ENCODE measurements at places on chromosomes 13 and 19.

DNA sequence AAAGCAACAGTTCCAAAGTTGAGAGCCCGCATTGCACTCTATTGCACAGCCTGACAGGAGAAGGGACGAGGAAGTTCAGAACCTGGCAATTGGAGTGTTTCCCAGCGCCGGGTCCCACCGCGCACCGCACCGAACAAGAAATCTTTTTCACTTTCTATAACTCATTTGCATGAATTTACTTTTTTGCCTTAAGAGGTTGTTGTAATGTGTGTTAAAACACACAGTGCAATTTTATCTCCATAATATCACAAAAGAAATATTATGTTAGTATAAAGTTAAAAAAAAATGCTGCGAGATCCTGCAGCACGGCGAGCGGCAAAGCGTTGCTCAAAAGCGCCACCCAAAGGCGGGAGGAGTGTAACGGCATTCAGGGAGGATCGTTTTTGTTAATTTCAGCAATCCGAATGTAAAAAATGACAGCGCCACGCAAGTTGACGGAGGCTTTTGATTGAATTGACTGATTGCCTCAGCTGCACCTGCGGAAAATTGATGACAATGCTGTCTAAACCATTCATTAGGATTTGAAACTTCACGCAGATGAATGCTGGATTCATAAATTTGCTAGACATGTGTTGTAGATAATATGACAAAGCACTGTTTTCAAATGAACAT, 303.6 kb upstream of the ZNF507 start:
- peak; percentile 12 for DNase-seq

DNA sequence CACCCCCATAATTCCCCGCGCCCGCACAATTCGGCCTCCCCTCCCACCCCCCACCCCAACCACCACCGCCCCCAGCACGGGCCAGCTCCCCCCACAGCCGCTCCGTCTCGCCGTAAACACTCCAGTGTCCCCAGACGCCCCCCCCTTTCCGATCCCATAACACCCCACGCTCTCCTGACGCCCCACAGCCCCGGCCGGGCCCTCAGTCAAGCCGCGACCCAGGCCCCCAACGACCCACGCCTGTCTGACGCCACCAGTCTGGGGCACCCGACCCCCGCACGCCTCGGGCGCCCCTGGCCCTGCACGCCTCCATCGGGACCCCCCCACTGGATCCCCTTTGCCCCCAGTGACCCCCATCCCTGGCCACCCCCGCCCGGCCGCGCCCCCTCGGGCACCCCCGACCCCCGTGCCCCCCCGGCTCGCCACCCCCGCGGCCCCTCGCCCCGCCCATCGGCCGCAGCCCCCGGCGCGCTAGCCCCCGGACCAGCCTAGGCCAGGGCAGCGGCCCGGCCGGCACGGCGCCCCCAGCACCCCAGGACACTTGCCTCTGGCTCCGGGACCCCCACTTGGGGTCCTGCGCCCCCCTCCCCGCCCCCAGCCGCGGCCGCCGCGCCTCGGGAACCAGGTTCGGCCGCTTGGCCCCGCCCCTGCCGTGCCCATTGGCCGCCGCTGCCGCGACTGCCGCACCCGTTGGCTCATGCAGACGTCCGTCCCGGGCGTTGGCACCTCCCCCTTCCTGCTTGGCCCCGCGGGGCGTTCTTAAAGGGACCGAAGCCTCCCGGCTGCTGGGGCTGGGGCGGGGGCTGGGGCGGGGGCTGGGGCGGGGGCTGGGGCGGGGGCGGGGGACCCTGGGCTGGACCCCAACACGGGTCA, at the start of gene FKBP8:
Gene FKBP8, minus strand, starts transcription at position 633 of the 873 bp plus-strand sequence. CDS start 1,603 bp downstream, outside the sequence.
- DNase-seq = peak; percentile 78

DNA sequence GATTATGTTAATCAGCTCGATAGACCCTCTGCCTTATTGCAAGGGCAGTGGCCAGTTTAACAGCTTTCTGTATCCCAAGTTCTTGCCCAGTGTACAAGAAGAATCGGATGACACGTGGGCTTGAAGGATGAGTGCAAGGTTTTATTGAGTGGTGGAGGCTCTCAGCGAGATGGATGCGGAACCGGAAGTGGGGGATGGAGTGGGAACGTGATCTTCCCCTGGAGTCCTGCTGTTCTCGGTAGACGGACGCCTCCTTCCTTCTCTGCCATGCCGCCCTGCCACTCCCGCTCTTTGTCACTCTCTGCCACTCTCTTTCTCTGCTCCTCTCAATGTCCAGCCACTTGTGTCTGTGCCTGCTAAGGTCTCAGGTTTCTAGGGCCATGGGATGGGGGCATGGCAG, 21.0 kb downstream of the RFXAP start:
- DNase-seq = no peak

- DNase-seq = no peak
Observed at GRCh38 chr19:39144290-39145071, 18.9 kb downstream of the PAK4 start.

- DNase-seq = no peak
Observed at GRCh38 chr13:103945836-103946235, 879.6 kb upstream of the SLC10A2 start.

DNA sequence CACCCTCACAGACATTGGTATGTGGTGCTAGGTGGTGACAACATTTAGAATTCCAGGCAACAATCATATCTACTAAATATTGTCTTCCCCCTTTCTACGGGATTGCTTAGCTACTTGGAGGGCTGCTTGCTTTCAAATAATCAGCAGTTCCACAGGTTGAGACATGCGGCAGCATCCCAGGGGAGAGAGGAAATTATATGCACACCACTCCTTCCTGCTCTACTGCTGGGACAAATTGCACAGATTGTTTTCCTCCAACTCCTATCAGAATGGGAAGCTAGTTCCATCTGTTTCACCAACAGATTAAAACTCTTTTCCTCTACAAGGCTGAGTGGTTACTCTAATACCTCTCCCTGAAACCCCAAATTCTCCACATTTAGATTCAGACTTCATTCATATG, 275.4 kb downstream of the DNAJC15 start:
- DNase-seq = peak; percentile 84

GRCh38 chr13:21031594-21032275, 29.7 kb downstream of the LATS2 start:
- DNase-seq = no peak

DNA sequence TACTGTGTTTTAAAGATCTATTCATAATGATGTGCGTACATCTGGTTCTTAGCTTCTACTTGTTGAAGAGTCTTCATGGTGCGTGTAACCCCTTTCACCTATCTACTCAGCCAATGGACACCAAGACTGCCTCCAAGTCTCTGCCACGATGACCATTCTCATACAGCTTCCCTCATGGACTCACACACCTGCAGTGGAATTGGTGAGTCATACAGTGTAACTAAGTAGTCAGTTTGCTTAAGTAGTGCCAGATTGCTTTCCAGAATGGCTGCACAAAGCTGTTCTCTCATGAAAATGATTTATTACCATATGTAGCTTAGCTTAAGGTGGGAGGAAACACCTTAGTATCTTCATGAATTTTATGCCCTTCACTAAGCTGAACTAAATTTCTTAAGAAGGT, 112.3 kb downstream of the AKAP11 start:
- DNase-seq = no peak

DNA sequence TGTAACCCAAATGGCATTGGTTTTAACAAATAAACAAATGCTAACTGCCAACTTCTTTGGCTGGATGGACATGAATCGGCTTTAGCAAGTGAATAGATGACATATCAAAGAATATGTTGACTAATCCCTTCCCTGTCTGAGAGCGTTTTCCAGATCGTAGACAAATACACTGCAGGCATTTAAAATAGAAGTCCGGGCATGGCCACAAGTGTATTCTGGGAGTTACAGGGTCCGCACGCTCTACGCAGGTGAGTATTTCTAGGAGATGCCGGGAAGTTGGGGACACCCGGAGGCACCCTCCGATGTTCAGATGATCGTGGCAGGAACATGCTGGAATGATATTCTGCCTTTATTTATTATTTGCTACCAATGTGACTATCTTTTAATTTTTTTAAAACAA, 53.2 kb upstream of the ZNF536 start:
- DNase-seq = no peak

GRCh38 chr13:51895906-51896888, 34.4 kb downstream of the CCDC70 start:
- DNase-seq = peak; percentile 13

DNA sequence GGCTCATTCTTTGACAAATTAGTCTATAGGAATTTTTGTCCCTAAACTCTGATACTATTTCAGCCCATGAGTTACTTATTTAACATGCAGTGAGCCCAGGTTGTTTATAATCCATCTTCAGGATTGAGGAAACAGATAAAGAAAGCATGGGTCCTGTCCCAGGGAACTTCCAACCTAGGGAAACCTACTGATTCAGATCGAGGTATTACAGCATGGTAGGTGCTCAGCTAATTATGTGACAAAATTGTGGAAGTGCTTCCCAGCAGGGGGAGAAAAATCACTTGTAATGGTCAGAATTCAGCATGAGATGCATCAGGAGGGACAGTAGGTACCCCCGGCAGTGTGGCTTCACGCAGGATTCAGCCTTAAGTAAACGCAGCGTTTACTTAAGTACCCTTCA, 171.3 kb downstream of the NUFIP1 start:
- no peak for DNase-seq

- no peak for DNase-seq
Observed at GRCh38 chr13:100478107-100478809, 110.3 kb downstream of the GGACT start.

- DNase-seq = no peak
Observed at GRCh38 chr19:44598355-44598754, 15.0 kb upstream of the IGSF23 start.

DNA sequence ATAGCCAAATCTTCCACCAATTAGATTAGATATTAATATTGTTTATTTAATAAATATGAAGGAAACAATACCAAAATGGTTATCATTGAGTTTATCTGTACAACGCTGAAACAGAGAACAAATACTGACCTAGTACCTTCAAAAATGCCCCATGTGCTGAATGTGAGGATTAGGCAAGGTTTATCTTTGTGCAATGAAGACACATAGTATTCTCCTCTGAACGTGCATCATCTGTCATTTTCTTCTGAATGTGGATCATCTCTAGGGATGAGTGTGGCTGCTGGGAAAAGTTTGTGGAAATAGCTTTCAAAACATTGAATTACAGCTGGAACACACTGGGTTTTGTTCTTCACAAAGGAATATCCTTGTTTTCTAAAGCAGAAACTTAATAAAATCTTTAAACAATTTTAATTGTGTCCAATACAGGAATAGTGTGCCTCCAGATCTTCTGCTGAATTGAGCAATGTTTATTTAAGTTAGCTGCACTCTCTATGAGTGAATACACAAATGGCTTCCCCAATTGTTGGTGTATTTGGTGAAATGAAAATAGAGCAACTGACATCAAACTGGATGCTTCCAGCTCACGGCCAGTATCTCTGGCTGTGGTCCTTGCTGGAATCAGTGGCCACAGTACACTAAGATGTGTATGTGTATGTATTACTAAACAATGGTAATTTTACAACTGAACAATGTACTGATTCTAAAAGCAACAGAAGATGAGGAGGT, 6.7 kb downstream of the COL4A1 start:
- DNase-seq = no peak

DNA sequence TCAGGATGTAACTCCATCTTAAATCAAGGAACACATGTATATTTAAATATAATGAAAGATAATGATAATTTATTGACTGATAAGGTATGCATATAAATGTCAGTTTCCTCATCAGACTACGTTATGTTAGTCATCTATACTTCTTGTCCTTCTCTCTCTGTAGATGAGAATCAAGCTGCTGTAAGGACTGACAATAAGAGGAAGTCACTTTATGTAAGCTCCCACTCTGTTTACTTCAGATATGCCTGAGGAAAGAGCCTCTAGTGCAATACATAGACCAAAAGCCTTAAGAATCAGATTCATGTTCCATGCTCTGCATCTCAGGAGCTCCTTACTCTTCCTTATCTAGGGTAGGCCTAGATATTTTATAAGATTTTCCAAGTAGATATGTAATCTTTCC, 9.6 kb upstream of the SLITRK6 start:
- no peak for DNase-seq

DNA sequence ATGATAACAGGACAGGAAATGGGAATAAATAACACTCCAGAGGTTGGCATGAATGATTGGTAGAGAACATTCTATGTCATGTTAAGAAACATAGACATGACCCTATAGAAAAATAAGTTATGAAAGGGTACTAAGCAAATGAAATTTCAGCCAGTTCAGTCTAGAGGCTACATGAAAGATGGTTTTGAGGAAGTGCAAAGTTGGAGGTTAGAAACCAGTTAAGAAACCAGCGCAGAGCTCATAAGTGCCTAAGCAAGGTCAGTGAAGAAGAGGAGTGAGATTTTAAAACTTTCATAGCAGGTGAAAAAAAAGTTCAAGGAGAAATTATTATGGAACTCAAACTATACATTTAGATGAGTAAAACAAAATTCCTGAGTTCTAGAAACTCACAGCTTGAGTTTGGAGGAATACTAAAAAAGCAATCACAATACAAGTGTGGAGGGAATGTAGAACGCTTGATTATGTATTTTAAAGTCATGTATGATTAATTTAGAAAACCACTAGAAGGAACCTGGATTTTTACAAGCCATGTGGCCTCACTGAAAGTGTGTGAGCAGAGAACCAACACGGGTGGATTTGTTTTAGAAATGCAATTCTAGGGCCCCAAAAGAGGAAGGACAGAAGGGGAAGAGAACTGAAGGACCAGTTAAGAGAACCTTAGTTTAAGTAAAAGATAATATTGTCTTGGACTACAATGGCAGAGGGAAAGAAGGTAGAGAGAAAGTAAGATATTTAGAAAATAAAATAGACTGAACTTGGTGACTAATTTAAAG, 162.4 kb downstream of the PCDH20 start:
- no peak for DNase-seq

GRCh38 chr13:80166352-80166751, 174.6 kb downstream of the SPRY2 start:
- no peak for DNase-seq
